ENCODE measurements at places on chromosomes 3 and 15.

DNA sequence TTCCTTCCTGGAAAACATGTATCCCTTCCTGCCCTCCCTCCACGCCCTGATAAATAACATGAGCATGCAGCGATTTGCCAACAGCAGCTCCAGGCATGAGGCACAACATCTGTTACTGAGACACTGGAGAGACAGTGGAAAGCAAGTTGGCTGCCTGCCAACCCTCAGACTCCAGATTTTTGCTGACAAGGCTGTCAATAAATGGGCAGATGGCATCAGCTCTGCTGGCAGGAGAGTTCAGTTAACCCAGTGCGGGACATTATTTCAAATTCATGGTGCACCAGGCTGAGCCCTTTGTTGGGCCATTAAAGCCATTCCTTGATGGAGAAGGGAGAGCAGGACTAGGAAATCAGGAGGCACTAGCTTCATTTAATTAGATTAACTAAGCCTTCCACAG lies 293.3 kb downstream of the MEX3B start:
- peak; percentile 26 for DNase-seq

DNA sequence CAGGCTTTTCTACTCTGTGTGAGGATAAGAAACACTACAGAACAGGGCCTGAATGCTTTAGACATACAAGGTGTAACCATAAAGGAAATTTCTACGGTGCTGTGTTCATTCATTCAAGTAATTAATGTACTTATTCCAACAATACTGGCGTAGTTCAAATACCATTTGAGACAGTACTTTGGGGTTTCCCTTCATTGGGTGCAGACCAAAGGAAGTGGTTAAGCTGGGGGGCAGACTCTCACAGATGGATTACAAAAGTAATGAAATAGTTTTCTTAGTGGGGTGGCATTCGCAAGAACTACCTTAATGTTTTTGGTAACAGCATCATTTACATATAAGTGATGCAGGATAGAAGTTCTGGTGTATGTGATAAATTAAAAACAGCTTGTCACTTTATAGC lies 65.9 kb downstream of the BTD start:
- no peak for DNase-seq

- DNase-seq = no peak
Measured at GRCh38 chr3:85377115-85377514, 418.3 kb downstream of the CADM2 start.

DNA sequence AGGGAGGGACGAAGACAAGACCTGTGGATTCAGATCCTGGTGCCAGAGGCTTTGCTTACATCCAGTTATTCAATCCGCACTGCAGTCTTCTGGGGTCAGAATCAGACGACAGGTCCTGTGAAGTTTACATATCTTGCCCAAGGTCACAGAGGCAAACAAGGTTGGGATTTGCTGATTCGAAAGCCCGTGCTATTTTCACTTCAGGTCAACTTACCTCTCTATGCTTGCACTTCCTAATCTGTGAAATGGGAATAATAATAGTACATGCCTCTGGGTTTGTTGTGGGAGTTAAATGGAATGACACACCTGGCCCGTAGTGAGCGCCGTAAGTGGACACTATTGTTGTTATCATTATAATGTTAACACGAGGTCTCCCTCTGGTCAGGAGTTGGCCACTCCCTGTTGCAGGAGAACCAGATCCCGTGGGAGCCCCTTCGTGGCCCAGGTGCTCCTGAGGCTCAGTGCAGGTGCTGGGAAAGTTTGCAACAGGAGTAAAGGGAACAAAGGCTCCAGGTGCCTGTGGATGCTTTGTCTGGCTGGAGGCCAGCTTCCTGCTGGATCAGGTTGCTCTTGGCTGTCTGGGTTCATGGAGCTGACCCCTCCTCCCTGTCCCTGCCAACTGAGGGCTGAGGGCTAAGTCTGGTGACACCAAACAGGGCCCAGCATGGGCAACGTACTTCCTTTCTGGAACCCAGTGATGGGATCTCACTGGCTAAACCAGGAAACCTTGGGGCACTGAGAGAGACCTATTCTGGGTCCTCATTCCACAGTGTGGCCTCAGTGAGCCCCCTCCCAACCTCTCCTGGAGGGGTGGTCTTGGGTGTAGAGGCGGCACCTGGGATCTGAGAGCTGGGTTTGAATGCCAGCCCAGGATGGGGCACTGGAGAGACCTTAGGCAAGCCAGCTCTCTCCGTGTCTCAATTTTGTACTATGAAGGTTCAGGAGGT lies 40.1 kb upstream of the SEMA4B start:
- DNase-seq = peak; percentile 88

GRCh38 chr3:37494216-37494615 lies 319.8 kb upstream of the LRRFIP2 start:
- DNase-seq = no peak
